Smooth muscle cell of bladder (primary cell): ENCODE measurements at places on chromosomes 2 and 18. TPM values are rescaled to one million over a fixed set of nuclear protein-coding genes. Genes with fewer than 3 reads are reported as not detected.

Gene ALMS1
- total RNA-seq = 10.7 and 14.1 TPM in 2 replicates

Gene RBM44
- total RNA-seq = 0.14 and 0.28 TPM in 2 replicates

Gene TGFA
- under 0.01 and 0.28 TPM in 2 replicates for total RNA-seq

Gene TMEM198
- total RNA-seq = 1.3 and 1.8 TPM in 2 replicates

Gene GCA
- total RNA-seq = 2.0 and 3.7 TPM in 2 replicates

Gene GPR155
- 4.8 and 6.1 TPM in 2 replicates for total RNA-seq

Gene MARCO
- total RNA-seq = not detected in 2 replicates

Gene BCL2
- 2.0 and 2.2 TPM in 2 replicates for total RNA-seq

Gene GCG
- 0.14 TPM in 1 of 2 replicates, not detected in the other for total RNA-seq

Gene UCN
- total RNA-seq = 0.14 and 0.83 TPM in 2 replicates
